T-cell (primary cell): ENCODE measurements at places on chromosomes 16 and 17.

DNA sequence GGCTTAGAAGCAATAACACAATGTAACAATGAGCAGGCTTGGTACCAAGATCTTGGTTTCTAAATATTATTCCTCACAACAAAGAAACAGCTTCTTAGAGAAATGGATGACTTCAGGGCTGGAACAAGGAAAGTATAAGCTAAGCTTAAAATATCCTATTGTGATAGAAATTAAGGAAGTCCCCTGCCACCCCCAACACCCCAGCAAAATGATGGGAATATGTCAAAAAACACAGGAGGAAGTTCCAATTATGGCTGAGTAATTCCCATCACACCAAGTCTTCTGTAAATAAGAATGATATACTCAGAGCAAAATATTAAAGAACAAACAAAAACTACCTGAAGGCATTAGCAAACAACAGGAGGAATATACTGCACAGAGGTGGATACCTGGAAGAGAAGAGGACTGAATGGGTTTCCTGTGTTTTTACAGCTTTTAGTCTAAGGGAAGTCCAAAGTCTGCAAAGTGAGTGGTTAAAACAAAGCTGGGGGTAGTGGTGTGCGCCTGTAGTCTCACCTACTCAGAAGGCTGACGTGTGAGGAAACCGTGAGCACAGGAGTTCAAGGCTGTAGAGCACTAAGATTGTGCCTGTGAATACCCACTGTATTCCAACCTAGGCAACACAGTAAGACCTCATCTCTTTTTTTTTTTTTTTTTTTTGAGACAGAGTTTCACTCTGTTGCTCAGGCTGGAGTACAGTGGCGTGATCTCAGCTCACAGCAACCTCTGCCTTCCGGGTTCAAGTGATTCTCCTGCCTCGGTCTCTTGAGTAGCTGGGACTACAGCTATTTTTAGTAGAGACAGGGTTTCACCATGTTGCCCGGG, 17.1 kb upstream of the ATP6V0A1 start:
- no peak for DNase-seq

GRCh38 chr17:44518032-44518431, 14.8 kb upstream of the GPATCH8 start:
- no peak for DNase-seq

GRCh38 chr17:74212209-74212912, 1.0 kb upstream of the TTYH2 start:
- no peak for DNase-seq

DNA sequence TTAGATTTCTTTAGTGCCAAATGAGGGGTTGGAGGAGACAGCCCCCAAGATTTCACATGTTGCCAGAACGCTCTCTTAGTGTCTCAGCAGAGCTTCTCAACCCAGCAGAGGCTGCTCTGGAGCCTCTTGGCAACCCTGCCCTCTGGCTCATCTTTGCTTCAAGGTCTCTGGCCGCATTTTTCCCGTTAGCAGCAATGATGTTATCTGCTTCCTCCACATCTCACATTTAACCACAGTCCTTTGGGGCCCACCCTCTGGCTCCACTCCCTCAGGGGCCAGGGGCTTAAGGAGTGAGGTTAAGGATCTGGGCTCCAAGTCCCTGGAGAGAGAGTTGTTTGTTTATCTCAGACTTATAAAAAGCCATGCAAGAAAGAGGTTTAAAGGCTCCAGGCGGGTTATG, 3.3 kb upstream of the XYLT1 start:
- DNase-seq = no peak

GRCh38 chr17:82112181-82112913, 14.3 kb upstream of the FASN start:
- no peak for DNase-seq

GRCh38 chr17:68103148-68103547, 67.6 kb downstream of the KPNA2 start:
- no peak for DNase-seq

DNA sequence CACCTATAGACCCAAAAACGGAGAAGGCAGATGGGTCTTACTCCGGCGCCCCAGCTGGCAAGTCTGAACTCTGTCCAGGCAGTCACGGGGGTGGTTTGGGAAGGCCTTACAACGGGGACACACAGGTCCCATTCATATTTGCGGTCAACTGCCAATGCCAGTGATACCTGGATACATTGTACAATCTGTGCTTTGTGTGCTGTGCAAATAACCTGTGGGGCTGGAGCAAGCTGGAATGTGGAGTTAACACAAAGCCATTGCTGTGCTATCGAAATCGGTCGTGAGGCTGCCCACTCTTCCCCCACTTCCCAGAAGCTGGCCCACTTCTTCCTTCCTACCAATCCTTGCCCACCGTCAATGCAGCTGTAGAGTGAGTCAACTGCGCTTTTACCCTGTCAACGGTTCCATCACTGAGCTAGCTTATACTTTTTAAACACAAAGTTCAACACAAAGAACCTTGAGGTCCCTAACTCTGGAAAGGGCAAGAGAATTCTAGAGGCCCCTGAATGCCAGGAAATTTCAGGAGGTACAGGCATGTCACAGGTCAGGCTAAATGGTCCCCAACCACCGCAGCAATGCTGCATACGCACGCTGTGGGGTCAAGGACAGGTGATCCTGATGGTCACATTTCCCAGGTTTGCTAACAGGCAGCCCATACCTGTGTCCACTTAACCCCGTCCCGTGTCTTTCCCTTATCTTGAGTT, 122.8 kb downstream of the ZFHX3 start:
- DNase-seq = no peak

DNA sequence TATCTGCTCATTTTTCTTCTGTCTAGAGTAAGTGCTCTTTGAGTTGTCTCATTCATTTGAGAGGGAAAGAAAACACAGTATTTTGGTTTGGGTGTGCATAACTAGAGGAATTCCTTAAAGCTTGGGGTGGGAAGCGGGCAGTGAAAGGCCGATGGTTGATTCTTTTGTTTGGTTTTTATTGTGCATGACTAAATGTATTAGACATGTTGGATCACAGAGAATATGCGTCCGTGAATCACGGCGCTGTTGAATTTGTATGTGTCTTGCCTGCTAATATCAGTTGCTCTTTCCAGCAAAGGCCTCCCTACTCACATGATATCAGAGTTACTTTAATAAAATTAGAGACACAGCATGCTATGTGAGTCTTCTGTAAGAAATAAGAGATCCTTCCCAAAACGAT, 180.0 kb downstream of the CHD9NB start:
- DNase-seq = no peak

GRCh38 chr17:19755821-19756510, 7.9 kb upstream of the ALDH3A1 start:
- no peak for DNase-seq

- DNase-seq = no peak
These were observed 31.8 kb downstream of the CCL4 start for GRCh38 chr17:36135465-36135864.

GRCh38 chr17:301681-302299, 50.8 kb downstream of the RPH3AL start:
- DNase-seq = no peak

- DNase-seq = no peak
These were observed 20.4 kb downstream of the USP10 start for GRCh38 chr16:84720177-84720579.

DNA sequence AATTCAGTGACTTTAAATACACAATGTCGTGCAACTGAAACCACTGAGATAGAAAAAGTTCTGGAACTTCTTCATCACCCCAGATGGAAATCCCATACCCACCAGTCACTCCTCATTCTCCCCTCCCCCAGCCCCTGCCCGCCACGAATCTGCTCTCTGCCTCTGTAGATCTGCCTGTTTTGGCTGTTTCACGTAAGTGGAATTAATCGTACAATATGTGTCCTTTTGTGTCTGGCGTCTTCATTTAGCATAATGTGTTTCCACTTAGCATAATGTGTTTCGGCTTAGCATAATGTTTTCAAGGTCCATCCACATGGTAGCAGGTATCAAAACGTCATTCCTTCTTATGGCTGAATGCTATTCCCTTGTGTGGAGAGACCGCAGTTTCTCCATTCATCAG, 3.5 kb upstream of the SPPL2C start:
- DNase-seq = no peak

- DNase-seq = no peak
These were observed 71.1 kb downstream of the N4BP1 start for GRCh38 chr16:48538746-48539484.
